Stimulated activated CD8-positive, alpha-beta memory T cell treated with anti-CD3 and anti-CD28 coated beads, Interleukin-12 subunit alpha, Interleukin-12 subunit beta, amount 100 ng/mL, for 4 hours (primary cell): ENCODE measurements at places on chromosomes 12 and 14.

DNA sequence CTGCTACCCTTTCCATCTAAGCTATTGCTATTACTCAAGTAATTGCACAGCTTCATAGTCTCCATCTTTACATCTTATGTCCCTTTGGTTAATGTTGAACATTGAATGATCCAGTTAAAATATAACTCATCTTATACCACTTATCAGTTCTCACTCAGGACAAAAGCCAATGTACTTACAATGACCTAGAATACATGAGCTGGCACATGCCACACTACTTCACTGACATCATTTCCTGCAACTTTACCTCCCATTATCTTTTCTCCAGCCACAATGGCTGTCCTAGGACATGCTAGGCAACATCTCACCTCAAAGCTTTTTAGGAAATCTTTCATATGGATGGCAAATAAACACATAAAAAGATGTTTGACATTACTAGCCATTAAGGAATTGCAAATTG, 309.2 kb downstream of the FOXG1 start:
- no peak for DNase-seq

GRCh38 chr14:23406244-23406643, 1.8 kb downstream of the MYH6 start:
- no peak for DNase-seq

- DNase-seq = no peak
Observed at GRCh38 chr12:112325157-112325556, 57.1 kb downstream of the HECTD4 start.

GRCh38 chr14:24259282-24260025, 3.5 kb downstream of the TGM1 start:
- DNase-seq = no peak

GRCh38 chr12:31536672-31537071, 54.3 kb downstream of the DENND5B start:
- DNase-seq = no peak

DNA sequence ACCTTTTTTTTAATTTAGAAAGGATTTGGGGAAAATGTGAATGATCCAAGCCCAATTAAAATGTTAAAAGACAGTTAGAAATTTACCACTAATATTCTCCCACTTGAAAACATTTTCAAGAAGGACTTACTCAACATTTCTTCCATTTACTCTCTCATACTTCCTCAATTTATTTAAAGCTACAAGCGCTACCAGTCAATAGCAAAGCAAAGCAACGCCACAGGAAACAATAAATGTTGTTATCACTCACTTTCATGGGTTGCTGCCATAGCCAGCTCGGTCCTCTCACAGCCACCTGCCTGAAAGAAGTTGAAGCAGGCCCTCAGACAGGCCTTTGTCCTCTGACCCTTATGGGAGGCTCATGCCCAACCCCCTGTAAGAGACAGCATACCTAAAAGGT, 6.0 kb upstream of the SOS2 start:
- no peak for DNase-seq

DNA sequence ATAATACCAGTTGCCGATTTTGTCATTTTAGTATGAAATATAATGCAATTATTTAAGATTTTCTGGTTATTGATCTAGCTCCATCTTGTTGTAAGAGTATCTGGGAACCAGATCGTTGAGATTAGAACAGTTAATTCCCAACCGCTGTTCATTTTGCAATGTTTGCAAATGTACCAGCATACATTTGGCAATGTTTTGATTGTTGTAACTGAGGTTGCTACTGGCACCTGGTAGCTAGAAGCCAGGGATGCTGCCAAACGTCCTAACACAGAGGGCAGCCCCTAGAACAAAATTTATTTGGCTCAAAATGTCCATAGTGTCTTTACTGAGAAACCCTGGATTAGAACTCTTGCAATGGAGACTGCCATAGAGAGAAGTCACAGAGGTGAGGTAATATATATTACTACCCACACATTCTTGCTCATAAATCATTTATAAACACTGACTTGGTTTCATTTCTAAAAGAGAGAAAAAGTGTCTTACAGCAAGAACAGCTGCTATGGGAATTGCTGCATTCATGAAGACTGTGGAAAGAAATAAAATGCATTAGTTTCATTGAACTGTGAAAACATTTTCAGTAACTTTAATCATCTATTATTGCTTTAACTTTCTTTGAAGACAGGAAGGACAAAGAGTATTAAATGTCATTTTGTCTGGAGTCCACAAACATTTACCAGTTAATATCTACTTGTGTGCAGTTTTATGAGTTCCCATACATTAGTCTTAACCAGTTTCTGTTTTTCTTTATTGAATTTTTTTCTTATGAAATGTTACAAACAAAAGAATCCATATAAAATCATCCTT, 46.2 kb downstream of the ABCC9 start:
- no peak for DNase-seq

DNA sequence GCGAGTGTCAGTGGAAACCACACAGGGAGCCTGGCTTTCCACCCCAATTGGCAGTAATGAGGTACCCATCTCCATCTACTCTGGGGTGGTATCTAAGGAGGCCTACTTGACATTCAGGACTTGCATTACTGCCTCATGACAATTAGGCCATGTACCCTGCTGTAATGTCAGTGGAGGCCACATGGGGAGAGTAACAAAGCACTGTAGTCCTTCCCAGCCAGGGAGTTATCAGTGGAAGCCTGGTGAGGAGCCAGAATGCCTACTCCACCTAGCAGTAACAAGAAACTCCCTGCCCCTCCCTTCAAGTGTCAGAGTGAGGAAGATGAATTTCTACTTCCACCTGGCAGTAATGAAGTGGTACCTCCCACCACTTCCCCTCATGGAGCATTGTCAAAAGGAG, 12.5 kb downstream of the TIMM9 start:
- no peak for DNase-seq

DNA sequence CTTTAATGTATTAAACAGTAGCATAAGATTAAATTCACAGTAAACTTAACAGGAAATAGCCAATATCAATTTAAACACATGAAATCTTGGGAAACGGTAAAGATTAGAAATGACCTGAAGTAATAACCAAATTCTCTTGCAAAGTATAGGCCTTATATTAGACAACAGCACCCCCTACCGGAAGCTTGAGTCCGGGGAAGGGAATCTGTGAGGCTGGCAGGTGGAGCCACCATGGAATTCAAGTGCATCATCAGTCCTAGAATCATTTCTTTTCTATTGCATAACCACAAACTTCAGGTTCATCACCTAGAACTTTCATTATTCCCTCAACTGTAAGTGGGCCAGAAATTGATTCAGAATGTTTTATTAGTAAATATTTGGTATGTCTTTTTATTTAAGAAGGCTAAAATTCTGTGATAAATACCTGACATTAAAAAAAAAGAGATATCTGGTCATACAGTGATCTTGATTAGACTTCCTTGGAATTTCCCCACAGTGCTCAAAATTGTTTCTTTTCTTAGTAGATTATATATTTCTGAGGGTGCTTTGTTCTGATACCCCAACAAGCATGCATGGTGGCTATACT, 48.6 kb downstream of the AP5M1 start:
- DNase-seq = peak; percentile 8

DNA sequence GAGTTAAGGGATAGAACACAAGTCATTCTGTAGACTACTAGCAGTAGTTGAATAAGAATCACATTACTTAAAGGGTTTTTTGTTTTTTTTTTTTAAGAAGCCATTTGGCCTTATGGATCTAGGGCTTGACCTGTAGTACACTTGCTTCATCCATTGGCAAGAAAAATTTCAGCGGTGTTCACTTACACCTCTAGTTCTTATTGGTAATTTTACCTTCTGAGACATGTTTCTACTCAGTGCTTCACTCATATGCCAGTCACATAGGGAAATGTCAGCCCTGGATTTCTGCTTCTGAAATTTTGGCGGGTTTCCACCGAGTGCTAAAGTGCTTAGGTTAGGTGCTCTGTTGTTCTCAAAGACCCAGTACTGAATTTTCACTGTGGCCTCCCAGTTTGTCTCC, 72.9 kb downstream of the FRMD6 start:
- DNase-seq = no peak

DNA sequence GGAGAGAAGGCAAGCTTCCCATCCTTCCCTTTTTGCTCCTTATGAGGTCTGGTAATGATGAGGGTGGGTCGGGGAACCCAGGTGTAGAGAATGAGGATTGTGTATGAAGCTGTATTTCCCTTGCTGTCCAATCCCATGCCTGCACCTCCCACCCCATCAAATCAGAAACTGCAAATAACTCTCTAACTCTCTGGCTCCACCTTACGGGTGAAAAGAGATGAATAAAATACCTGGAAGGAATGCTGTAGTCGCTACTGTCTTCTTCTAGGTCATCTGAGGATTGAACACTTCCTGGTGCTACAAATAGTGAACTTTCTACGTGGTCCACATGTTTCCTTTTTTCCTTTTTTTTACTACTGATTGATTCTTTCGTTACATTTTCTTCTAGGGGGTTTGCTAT, 38.9 kb upstream of the DICER1 start:
- no peak for DNase-seq

- DNase-seq = no peak
Observed at GRCh38 chr12:118763234-118763633, 218.1 kb upstream of the SRRM4 start.

DNA sequence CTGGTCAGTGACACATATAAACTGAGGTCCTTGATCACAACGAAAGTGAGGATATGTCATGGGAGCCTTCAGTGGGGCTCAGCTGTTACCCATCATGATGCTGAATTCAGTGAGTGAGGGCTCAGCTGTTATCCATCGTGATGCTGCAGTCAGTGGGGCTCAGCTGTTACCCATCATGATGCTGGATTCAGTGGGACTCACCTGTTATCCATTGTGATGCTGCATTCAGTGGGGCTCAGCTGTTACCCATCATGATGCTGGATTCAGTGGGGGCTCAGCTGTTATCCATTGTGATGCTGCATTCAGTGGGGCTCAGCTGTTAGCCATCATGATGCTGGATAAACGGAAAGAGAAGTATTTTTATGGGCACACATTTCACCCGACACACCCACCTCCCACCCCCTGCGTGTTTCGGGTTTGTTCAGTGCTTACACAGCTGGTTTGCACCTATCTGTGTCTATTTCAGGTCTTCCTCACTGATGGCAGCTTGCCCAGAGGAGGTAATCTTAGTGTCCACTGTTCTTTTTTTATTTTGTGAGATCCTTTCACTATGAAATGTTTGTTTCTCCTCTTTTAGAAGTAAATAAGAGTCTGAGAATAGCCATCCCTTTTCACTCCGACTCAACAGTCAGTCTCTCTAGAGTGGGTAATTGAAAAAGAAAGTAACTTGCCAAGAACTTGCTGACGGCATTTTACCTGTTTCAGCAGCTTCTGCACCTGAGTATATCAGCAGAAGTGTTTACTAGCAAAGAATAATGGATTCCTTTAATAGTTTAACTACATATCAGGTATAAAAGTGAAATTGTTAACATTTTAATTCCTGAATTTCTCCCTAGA, 183.0 kb downstream of the ERC1 start:
- no peak for DNase-seq
